ENCODE measurements at places on chromosomes 12 and 14.

DNA sequence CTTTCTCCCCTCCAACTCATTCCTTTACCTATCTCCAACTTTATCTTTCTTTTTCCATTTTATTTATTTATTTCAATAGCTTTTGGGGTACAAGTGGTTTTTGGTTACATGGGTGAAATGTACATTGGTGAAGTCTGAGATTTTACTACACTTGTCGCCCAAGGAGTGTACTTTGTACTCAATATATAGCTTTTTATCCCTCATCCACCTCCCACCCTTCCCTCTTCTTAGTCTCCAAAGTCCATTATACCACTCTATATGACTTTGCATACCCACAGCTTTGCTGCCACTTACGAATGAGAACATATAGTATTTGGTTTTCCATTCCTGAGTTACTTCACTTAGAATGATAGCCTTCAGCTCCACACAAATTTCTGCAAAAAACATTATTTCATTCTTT is 152.6 kb upstream of the NUDT4 start:
- no peak for DNase-seq

- no peak for DNase-seq
Observed at GRCh38 chr12:67091678-67092077, 177.5 kb upstream of the CAND1 start.

GRCh38 chr12:132743831-132744230 is 17.8 kb downstream of the ANKLE2 start:
- no peak for DNase-seq

- DNase-seq: no peak
Observed at GRCh38 chr12:31234053-31234840, 91.7 kb downstream of the SINHCAF start.

DNA sequence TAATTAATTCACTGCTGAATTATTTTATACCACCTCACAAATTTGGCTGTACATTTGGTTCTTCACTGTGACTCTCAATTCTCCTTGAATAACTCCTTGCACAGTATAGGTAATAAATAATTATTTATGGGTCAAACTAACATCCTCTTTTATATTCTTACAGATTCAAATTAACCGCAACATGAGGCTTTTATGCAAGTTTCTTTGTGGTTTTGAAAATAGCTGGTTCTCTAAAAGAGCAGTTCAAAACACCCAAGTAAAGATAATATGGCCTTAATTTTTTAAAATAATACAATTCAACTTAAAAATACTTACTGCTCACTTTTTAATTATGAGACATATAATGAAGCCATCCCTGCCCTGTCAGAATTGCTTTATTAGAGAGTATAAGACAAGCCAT is 12.9 kb upstream of the TRIM9 start:
- DNase-seq: no peak

GRCh38 chr12:53980802-53981496 is 4.0 kb upstream of the HOXC10 start:
- DNase-seq: no peak

- no peak for DNase-seq
Observed at GRCh38 chr12:103566398-103566797, 20.7 kb upstream of the STAB2 start.

- no peak for DNase-seq
Observed at GRCh38 chr12:94615260-94616181, 34.8 kb downstream of the TMCC3 start.

- no peak for DNase-seq
Observed at GRCh38 chr12:12503384-12504078, 59.1 kb downstream of the DUSP16 start.

GRCh38 chr14:27739657-27740156 is 1026.9 kb upstream of the FOXG1 start:
- DNase-seq: no peak

- DNase-seq: peak; percentile 42
Observed at GRCh38 chr12:68189821-68190242, 30.3 kb upstream of the IFNG start.

DNA sequence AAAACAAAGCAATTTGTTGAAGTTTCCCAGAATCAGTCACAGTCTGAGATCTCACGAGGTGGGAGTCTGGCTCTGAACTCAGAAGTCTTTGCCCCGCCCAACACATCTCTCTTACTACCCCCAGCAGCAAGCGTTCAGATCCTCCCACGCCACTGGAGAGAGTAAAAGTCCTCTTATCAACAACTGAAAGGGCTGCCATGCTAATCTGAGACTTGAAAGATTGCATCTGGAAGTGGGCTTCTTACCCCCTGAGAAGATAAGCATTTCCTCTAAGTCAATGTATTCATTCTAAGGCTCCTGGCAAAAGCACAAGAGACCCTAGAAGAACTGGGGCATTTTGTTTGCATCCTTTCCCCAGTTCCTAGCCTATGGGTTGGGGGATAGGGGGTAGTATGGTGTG is 34.1 kb upstream of the STON2 start:
- no peak for DNase-seq

GRCh38 chr14:35866595-35867279 is 40.6 kb downstream of the BRMS1L start:
- no peak for DNase-seq

DNA sequence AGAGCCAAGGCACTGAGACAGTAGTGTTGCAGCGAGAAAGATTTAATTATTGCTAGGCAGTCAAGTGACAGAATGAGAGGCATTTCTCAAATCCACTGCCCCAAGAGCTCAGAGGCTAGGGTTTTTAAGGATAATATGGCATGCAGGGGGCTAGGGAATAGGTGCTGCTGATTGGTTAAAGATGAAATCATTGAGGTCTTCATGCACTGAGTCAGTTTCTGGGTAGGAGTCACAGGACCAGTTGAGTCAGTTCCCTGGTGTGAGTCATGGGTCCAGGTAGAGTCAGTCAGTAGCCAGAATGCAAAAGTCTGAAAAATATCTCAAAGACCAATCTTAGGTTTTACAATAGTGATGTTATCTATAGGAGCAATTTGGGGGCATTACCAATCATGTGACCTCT is 323.8 kb downstream of the RGS6 start:
- no peak for DNase-seq

DNA sequence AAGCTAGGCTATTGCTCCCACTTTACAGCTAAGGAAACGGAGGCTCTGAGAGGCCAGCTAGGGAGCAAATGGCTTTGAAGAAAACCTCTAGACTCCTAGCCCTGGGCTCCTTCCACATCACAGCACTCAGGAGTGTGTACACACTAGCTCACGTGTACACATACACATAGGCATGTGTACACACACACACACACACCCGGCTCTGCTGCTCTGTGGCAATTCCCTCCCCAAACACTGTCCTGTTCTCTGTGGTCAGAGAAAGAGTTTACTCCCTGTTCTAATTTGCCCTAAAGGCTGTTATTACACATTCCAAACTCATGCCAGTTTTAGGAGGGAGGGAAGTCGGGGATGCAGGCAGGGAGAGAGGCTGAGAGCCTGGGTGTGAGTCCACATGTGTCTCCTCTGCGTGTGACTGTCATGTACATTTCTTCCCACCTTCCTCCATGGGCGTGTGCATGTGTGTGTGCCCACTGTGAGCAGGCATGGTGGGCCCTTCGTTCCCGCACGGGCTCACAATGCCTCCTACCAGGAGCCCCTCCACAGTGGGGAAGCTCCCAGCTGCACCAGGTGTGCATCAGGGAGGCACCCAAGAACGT is 14.2 kb downstream of the TRPV4 start:
- no peak for DNase-seq

- DNase-seq: no peak
Observed at GRCh38 chr12:122174155-122174845, at the start of gene IL31. Gene IL31, minus strand, starts transcription at chr12:122174221. Its CDS starts 49 bp downstream, at chr12:122174172.

DNA sequence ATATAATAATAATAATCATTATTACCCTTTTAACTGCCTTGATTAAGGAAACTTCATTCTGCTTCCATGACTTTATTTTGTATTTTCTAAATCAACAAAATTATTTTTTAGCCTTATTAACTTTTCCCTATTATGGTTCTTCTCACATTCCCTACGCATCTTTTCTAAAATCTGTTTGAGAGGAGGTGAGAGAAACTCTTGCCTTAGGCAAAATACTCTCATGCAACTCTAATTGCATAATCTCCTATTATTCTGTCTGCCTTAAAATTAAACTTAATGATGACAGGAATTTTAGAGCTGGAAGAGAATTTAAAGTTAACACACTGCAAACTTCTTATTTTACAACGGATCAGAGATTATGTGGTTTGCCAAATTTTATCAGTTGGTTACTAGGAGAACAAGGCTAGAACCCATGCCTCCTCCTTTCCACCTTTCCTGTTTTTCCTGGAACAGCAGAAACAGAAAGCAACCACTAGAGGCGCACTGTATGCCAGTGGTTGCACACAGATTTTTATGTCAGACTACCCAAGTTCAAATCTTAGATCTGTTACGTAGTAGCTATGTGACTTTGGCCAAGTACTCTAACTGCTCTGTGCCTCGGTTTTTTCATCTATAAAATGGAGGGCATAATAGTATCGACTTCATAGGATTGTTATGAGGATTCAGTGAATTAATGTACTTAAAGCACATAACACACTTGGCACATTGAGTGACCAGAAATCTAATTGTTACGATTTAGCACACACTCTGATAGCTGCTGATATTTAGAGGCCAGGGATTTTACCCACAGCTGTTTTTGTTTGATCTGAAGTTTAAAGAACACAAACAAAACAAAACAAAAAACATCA is 4.3 kb upstream of the BRMS1L start:
- peak; percentile 23 for DNase-seq

DNA sequence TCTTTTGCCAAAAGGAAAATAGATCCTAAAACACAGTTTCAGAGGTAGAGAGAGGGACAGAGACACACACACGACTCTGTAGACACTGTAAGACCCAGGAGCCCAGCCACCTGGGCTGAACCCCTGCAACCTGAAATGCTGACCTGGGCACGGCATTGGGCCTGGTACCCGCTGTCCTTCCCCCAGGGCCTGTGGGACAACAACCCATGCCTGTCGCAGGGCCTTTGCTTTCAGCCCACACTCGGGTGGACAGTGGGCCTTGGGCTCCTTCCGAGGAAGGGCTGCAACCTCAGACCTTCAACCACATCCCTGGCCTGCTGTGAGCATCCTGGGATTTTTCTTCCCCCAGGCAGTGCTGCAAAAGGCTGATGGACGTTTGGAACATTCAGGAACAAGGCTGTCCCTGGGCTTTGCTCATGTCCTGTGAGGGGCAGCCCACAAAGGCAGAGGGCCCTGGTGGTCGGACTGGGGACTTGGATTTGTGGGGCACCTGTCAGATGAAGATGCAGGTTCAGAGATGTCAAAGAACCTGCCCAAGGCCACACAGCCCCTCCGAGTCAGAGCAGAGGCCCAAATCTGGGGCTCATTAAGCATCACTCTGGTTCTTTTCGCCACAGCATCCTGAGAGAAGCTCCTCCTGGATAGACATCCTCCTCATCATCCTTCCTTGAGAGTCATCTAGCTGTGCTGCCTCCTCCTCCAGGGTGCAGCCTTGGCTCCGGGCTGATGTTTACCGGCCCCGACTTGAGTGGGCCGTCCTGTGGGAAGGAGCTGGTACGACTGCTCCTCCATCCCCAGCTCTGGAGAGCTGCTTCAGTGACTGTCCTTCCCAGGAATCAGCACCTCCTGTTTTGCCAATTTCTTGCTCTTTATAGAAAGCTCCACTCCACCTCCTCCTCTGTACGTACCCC is 32.7 kb downstream of the CCDC92 start:
- no peak for DNase-seq

- DNase-seq: no peak
Observed at GRCh38 chr12:122669397-122670070, 33.6 kb downstream of the HCAR2 start.

- DNase-seq: no peak
Observed at GRCh38 chr12:462936-463705, 3.4 kb downstream of the B4GALNT3 start.

DNA sequence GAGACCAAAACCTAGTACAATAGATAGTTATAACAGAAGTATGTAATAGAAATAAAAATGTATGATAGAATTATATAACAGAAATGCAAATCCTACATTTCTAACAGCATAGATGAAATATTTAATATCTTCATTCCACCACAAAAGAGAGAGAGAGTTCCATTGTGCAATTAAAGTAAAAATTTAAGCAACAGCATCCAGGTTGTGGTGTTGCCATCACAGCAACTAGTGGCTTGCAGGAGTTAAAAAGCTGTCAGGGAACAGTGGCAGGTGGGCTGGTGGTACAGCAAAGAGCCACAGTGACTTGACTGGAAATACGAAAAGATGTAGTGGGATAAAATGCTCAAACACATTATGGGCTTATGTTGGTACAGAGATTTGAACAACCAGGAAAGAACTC is 57.1 kb upstream of the MDM1 start:
- no peak for DNase-seq

DNA sequence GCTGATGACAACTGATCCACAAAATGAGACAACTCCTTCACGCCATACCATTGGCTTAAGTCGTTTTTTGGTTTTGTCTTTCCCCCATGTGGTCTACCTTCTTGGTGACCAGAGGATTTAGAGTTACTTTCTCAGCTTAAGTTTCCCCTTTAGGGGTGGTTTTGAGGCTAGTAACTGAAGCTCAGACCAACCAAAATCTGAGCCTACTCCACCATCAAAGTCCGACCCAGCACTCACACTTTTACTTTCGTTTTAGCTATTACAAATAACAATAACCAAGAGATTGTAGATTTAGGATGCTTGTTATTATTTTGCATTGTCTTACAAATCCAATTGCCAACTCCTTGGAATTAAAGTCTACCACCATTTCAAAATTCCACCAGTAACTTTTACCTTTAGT is 130.6 kb upstream of the MDM1 start:
- peak; percentile 42 for DNase-seq

GRCh38 chr12:62466018-62466593 is 520 bp upstream of the MON2 start:
- DNase-seq: peak; percentile 22

DNA sequence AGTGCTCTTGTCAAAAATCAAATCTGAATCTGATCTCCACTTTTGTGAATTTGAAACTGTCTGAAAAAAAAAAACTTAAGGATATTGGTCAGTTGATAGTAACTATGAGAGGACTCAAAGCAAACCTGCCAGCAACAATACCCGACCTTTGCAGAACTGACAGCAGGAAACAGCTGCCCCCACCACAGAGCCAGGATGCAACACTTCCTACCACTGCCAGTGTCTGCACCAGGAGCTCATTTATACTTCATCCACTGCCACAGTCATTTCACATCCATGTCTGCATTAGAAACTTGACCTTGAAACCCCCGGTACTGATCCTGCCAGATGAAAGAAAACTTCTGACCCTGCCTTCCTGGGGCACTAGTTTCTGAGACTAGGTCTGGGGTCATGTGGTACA is 27.4 kb upstream of the RXYLT1 start:
- peak; percentile 16 for DNase-seq

- DNase-seq: peak; percentile 61
Observed at GRCh38 chr14:96126339-96126782, 78.3 kb upstream of the BDKRB2 start.

- DNase-seq: no peak
Observed at GRCh38 chr14:60220084-60220483, 28.9 kb upstream of the PPM1A start.

GRCh38 chr12:4434706-4435425 is 10.7 kb downstream of the FGF6 start:
- no peak for DNase-seq

GRCh38 chr14:102923201-102923924 is 900 bp downstream of the AMN start:
- DNase-seq: no peak

DNA sequence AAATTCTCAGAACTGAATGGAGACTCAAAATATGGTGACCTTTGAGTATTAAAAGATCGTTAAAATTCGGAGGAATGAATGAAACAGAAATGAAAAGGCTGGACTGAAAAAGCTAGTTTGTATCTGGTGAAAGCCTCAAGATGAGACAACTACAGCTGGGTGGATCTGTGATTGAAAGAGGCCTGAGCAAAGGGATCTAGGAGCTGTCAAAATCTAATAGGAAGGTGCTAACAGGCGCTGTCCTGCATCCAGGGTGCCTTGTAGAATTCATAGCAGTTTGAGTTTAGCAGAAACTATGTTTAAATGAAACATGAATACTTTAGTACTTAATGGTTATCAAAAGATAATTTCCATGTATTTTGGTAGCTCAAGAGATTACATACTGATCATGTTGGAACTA is 2.3 kb downstream of the YY1 start:
- DNase-seq: no peak
